ENCODE measurements at places on chromosomes 12 and 14.

DNA sequence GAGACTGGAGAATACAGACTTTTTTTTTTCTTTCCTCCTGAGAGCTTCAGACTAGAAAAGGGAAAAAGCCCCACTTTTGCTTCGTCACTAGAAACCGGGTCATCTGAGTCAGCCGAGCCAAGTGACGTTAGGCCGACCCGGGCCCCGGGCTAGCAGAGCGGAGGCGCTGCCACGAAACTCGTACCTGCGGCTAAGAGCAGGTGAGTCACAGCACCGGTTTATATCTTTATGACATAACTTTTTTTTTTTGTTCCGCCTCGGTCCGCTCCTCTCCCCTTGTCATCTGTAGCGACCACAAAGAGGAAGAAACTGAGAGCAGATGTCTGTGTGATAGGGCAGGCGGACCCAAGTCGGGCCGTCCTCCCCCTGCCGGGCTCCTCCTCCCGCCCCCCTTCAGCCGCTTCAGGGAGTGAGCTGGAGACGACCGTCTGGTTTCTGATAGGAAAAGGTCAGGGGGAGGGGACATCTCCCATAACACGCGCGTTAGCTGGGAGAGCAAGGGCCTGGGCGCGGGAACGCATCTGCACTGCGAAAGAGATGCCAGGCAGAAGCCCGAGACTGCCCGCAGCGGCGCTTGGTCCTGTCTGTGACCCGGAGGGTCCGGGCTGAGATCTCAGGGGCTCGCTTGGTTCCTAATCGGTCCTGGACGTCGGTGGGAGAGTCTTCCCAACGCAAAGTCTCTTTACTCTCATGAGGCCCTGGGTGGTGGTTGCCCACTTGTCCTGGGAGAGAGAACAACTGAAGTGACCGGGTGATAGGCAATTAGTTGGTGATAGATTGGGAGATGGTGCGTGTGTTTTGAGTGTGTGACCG lies 586 bp downstream of the TTC6 start:
- no peak for DNase-seq

DNA sequence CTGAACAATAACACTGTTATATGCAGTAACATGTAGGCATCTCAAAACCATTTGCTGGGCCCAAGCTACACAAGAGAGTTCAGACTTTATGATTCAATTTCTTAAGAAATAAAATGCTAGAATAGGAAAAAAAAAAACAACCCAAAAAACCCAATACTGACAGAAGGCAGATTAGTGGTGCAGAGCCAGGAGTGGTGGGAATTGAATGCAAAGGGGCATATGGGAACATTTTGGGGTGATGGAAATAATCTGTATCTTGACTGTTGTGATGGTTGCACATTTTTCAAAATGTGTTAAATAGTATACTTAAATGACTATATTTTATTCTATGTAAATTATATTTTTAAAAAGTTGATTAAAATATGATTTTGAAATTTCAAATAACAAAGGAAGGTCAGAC lies 23.4 kb upstream of the FGF6 start:
- DNase-seq: no peak

DNA sequence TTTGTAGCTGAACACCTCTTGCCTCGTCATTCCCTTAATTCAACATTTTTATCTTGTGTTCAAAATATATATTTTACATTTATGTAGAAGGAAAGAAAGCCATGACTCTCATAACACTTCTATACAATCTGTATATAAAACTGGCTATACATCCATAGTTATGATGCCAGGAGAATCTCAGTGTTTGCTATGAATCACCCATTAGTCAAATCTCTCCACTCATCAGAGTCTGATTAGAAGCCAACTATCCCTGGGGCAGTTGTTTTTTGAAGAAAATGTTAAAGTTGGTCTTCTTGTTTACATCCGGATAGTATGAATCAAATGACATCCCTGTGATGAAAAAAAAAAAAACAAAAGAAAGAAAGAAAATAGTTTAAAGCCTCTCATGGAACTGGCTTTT lies 503.9 kb downstream of the NELL2 start:
- DNase-seq: no peak

- no peak for DNase-seq
Observed at GRCh38 chr12:8692573-8692972, 5.2 kb upstream of the RIMKLB start.

DNA sequence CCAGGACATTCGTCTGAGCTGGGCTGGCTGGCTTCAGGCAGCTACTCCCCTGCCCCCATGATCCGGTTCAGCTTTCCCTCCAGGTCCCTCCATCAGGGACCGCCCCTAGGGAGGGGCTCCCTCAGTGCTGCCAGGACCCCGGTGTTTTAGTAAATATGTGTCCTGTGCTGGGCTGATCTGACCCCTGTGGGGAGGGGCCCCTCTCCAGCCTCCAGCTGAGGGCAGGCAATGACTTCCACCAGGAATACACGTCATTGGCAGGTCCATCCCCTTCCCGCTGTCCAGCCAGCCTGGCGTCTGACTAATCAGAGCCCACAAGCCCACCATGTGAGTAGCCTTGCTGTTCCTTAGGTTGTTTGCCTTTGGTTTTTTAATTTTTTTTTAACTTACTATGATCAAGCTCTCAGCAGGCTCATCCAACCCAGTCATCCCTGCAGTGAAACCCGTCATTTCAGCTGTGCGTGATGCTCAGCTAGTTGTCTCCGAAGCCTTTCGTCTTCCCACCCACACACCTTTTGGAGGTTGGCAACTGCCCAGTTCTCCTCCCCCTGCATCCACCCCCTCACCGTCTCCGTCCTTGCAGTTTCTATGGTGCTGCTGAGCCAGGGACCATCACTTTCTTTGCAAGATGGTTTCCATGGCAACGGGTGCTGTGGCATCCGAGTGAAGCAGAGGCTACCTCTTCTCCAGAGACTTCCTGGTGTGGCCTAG lies 16.0 kb upstream of the SERPINA4 start:
- no peak for DNase-seq

- no peak for DNase-seq
Observed at GRCh38 chr12:2332236-2332635, 279.4 kb downstream of the CACNA1C start.

- DNase-seq: no peak
Observed at GRCh38 chr12:117101953-117102799, 3.0 kb upstream of the TESC start.

- no peak for DNase-seq
Observed at GRCh38 chr14:54772451-54772881, 130.2 kb downstream of the GCH1 start.

DNA sequence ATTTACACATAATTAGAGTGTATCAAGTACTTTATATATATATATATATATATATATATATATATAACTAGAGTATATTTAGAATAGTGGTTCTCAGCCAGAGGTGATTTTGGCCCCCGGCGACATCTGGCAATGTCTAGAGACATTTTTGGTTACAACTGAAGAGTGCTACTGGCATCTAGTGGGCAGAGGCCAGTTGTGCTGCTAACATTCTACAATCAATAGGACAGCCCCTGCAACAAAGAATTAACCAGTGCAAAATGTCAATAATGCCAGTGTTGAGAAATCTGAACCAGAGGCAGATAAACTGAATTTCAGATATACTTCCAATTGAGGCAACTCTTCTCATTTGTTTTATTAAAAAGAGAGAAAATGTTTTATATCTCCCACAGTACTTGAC lies 8.9 kb downstream of the GTF2A1 start:
- peak; percentile 19 for DNase-seq

- no peak for DNase-seq
Observed at GRCh38 chr12:49806321-49806813, 21.8 kb downstream of the NCKAP5L start.

GRCh38 chr12:27899151-27899661 lies 73.3 kb downstream of the PTHLH start:
- no peak for DNase-seq

GRCh38 chr12:105705765-105706164 lies 375.3 kb downstream of the C12orf75 start:
- no peak for DNase-seq

- no peak for DNase-seq
Observed at GRCh38 chr12:127182018-127182417, 1085.0 kb upstream of the TMEM132C start.

GRCh38 chr12:49667325-49668090 lies 39.7 kb downstream of the FMNL3 start:
- DNase-seq: no peak

GRCh38 chr12:118073768-118074167 lies 12.8 kb upstream of the WSB2 start:
- no peak for DNase-seq

DNA sequence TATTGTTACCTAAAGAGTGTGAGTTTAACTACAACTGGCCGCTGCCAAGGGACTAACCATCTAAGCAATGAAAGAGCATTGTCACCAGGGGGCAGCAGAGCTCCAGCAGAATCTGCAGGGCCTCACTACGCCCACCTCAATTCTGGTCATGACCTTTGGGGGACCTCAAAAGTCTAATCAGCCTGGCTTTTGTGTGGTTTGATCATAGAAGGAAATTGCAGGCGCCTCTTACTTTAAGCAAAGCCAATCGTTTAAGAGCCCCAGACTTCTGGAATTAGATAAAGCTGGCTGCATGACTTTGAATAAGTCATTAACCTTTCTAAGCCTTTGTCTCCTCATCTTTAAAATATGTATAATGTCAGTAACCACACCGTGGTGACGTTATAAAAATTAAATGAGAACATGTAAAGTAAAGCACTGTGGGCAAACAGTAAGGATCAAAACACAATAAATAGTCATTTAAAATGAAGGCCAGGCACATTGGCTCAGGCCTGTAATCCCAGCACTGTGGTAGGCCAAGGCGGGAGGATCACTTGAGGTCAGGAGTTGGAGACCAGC lies 58.6 kb downstream of the TBX3 start:
- peak; percentile 8 for DNase-seq

DNA sequence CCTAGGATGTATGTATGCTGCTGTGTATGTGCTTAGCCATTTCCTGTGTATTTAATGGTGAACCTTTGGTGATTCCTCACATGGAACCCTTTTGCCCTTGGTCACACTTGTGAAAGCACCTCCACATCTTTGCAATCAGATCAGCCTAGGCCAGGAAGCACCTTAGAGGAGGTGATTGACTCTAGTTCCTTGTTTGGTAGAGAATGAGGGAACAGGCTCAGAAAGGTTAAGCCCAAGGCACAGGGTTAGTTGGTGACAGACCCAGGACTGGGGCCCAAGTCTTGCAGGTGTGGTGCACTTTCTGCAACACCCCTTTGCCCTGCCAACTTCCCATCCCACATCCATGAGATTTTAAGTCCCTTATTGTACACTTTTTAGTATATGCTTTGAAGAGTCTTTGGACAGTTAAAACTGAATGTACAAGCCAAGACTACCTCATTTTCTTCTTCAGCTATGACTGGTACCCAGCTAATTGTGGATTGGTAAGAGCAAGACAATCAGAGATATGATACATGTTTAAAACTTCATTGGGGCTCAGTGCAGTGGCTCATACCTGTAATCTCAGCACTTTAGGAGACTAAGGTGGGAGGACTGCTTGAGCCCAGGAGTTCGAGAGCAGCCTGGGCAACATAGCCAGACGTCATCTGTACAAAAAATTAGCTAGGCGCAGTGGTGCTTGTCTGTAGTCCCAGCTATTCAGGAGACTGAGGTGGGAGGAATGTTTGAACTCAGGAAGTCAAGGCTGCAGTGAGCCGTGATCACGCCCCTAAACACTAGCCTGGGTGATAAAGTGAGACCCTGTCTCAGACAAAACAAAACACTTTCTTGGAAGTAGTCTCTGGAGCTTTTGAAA lies 71.1 kb downstream of the RASSF3 start:
- DNase-seq: no peak

GRCh38 chr12:97131220-97131981 lies 224.3 kb downstream of the NEDD1 start:
- no peak for DNase-seq

DNA sequence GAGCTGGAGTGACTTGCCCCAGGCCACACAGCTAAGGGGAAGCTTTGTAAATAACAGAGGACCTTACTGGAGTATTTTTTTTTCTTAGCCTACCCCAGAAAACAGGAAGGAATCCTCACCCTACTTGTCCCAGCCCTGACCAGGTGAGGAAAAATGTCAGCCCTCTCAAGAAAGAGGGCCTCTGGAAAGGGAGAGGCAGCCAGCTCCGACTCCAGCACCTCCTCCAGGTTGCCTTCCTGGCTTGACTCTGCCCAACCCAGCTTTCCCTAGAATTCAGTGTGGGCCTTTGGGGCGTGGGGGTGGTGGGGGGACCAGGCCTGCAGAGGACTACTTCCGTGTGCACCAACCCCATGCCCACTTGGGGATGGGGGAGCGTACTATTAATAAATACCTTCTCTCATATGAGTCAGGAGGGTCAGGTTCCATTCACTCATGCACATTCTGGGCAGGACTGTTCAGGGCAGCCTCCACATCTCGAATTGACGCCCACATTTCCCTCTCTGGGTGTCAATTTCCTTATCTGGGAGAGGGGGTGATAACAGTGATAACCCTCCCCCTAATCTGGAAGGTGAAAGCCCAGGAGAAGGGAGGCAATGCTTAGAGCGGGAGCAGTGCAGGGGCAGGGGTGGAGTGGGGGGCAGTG lies 5.2 kb downstream of the RHOF start:
- no peak for DNase-seq

DNA sequence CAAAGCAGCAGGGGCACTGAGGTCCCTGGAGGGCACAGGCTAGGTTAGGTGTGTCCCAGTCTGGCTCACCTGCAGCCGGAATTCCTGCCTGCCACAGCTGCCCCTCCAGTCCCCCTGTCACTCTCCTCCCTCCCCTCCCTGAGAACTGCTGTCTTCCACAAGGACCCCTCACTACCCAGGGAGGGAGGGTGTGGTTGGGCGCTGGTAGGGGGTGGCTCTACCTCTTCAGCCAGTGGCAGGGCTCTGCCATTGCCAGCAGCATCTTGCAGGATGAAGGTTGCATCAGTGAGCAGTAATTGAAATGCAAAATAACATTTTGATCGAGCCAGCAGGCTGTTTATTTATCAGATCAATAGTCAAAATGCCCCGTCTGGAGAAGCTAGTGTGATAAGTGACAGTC lies 45.7 kb downstream of the ESRRB start:
- no peak for DNase-seq

DNA sequence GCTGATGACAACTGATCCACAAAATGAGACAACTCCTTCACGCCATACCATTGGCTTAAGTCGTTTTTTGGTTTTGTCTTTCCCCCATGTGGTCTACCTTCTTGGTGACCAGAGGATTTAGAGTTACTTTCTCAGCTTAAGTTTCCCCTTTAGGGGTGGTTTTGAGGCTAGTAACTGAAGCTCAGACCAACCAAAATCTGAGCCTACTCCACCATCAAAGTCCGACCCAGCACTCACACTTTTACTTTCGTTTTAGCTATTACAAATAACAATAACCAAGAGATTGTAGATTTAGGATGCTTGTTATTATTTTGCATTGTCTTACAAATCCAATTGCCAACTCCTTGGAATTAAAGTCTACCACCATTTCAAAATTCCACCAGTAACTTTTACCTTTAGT lies 130.6 kb upstream of the MDM1 start:
- DNase-seq: no peak

- DNase-seq: no peak
Observed at GRCh38 chr14:96584199-96584906, 82.2 kb downstream of the PAPOLA start.

DNA sequence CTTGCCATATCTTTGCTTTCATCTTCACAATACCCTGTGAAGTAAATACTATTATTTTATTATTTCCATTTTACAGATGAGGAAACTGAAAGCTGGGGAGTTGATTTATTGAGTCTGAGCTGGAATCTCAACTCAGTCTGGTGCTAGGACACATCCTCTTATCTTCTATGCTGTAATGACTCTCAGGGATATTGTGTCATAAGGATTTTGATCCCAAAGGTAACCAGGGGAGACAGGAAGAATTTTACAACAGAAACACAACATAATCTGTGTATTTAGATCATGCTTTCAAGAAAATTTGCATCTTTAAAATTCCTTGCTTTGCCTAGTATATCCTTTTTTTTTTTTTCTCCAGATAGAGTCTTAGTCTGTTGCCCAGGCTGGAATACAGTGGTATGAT lies 123.3 kb upstream of the BTG1 start:
- DNase-seq: no peak

Data from SW 1271 (cell line).